HT1080 (cell line): ENCODE measurements at places on chromosomes 5 and 9. TPM values are rescaled to one million over a fixed set of nuclear protein-coding genes. Genes with fewer than 3 reads are reported as not detected.
A peak's percentile ranks its signal among the peaks of the same experiment; 100 is the strongest.

GABRG2 gene
- total RNA-seq = 0.60 and 0.90 TPM in 2 replicates

LCN12 gene
- total RNA-seq = not detected in 2 replicates

PLAC8L1 gene
- total RNA-seq = not detected in 2 replicates

PCSK1 gene
- total RNA-seq = 0.07 and 0.43 TPM in 2 replicates

PTPN3 gene
- 5.0 and 10.1 TPM in 2 replicates for total RNA-seq

- no peak for DNase-seq
These were observed 18.6 kb downstream of the RGMB start for GRCh38 chr5:98791898-98792580.

DNA sequence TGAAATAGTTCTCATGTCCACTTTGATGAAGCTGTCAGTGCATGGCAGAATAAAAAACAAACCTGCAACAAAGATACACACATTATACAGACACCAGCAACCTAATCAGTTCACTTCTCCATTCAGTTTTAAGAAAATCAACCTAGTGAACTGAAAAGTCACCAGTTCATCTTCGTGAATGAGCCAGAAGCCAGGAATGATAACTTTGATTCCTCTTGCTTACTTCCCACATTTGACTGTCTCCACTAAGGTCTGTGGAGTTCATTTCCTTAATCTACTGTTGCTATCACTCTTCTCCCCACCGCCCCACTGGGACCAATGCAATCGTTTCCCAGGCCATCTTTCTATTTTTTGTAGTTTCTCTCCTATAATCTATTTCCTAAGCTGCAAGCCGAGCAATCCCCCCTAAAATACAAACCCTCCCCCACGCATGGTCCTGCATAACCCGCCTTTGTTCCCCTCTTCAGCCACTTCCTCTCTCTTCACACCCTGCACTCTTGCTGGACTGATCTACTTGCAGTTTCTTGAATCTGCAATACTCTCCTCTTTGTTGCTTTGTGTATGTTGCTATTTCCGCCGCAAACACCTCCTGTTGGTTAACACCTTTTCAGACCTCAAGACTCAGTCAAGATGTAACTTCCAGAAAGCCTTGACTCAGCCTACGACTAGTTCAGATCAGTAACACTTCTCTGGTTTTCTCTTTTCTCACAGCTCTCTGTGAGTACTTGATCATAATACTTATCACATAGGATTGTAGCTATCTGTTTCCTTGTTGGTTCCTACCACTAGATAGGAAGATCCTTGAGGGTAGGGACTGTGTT is 16.6 kb downstream of the STOM start:
- no peak for DNase-seq

GRCh38 chr9:79812099-79812498 is 240.3 kb downstream of the TLE4 start:
- DNase-seq = no peak

GRCh38 chr9:137511758-137512463 is 38.3 kb downstream of the PNPLA7 start:
- no peak for DNase-seq

DNA sequence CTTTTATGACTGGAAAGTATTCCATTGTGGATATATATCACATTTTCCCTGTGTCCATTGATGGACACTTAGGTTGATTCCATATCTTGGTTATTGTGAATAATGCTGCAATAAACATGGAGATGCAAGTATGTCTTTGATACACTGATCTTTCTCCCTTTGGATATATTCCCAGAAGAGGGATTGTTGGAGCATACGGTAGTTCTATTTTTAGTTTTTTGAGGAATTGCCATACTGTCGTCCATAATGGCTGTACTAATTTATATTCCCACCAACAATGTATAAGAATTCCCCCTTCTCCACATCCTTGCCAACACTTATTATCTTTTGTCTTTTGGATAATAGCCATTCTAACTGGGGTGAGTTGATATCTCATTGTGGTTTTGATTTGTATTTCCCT is 54.9 kb upstream of the PITX1 start:
- no peak for DNase-seq

DNA sequence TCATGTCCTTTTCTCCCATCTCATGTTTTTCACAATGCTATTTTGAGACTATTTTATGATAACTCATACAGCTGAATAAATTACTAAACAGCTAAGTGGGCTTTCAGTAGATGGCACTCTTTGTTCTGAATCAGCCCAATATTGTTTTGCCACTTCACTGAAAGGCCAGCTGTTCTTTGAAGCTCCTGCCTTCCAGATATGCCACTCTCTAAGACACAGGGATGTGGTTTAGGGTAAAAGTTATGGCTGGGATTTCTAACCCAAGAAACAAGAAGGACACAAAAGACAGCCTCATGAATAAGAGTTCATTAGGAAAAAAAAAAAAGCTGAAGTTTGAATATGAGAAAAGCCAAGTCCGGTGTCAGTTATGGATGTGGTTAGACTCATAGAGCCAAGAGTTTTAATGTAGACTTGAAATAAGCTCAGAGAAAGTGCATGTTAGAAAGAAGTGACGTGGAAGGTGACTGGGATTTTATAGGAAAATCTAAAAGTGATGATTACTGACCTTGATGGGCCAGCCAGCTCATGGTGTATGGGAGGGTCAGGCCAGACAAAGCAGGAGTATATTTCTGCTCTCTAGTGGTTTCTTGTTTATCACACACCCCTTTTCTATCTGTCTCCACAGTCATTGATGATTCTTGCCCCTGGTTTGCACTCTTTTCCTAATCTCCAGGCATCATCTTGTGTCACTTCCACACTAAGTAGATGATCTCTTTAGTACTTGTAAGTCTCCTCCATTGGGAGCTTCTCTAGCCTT is 488.5 kb downstream of the NR2F1-AS1 start:
- peak; percentile 44 for DNase-seq

DNA sequence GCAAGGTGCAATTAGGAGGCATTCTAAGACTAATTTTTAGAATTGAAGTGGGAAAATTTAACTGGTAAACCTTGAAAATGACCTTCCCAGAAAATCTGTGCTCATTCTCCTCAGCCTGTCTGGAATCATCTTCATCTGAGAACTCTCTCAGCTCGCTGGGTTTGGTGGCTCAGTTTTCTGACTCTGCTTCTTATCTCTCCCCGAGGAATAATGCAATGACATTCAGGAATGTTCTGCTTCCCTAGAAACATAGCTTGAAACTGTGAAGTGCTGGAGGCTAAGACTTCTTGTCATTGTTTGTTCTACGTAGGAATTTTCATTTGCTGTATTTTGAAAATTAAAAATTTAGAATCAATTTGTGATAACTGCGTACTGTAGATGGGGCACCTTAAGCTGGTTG is 86.6 kb downstream of the KCNN2 start:
- no peak for DNase-seq

GRCh38 chr9:93304574-93305496 is 120.9 kb downstream of the WNK2 start:
- peak; percentile 45 for DNase-seq
